ENCODE measurements at places on chromosomes 5 and 9. TPM values are rescaled to one million over a fixed set of nuclear protein-coding genes. Genes with fewer than 3 reads are reported as not detected.

GRCh38 chr9:3200331-3200774 is 325.4 kb downstream of the RFX3 start:
- DNase-seq: no peak

- DNase-seq: no peak
Observed at GRCh38 chr9:118183576-118183975, 479.4 kb downstream of the TLR4 start.

- no peak for DNase-seq
Observed at GRCh38 chr5:143059355-143059754, 289.2 kb downstream of the ARHGAP26 start.

GRCh38 chr9:7042124-7042523 is 284.4 kb downstream of the KDM4C start:
- no peak for DNase-seq

Gene SLC46A2
- total RNA-seq: not detected

DNA sequence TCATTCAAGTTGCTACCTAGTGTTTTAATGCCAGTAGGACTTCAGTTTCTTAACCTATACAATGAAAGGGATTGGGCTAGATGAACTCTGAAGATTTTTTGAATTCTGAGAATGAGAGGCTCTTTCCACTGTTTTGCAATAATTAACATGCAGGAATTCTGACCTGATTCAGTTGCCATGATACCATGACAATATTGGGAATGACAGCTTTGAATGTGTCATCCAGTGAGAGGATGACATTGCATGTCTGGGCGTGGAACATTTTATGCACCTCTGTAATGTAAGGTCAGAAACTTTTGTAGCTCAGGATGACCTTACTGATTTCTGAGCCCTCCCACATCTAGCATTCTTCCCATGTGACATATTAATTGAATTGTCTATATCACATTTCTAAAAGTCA is 30.6 kb upstream of the SPINK5 start:
- DNase-seq: no peak
